Inflammatory macrophage treated with lipopolysaccharide for 1 hour (primary cell): ENCODE measurements at places on chromosomes 2 and 18.

- no peak for DNase-seq
Observed at GRCh38 chr2:128214251-128214650, 104.4 kb downstream of the HS6ST1 start.

DNA sequence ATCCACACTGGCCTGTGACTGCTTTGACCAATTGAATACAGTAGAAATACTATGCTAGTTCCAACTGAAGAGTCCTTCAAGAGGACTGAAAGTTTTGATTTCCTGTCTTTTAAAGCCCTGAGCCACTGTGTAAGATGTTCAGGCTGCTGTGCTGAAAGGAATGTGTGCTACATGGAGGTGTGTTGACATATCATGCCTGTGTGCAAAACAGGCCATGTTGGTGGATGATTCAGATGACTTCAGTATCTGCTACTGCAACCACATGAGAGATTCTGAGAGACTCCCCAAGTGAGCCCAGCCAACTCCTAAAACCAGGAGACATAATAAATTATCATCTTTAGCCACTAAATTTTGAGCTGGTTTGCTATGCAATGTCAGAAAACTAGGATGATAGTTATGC, 662.9 kb downstream of the ZEB2 start:
- DNase-seq: no peak

GRCh38 chr2:99180755-99181623, at the start of the genes MITD1 and MRPL30:
Gene MITD1 (minus strand): TSS chr2:99181058. CDS start chr2:99180981, 77 bp downstream.
Gene MRPL30 (plus strand): TSS chr2:99181184. CDS start chr2:99186204, 5,020 bp downstream.
- peak; percentile 93 for DNase-seq

- peak; percentile 34 for DNase-seq
Observed at GRCh38 chr2:207467716-207468347, 61.9 kb upstream of the CREB1 start.

GRCh38 chr18:63320975-63321265, 1.4 kb upstream of the BCL2 start:
- DNase-seq: no peak

GRCh38 chr2:129061069-129061768, 742.6 kb upstream of the HS6ST1 start:
- no peak for DNase-seq
